Inflammatory macrophage treated with lipopolysaccharide for 4 hours (primary cell): ENCODE measurements at places on chromosomes 11 and 22.

- no peak for DNase-seq
Observed at GRCh38 chr22:50189184-50189848, 3.6 kb downstream of the TRABD start.

DNA sequence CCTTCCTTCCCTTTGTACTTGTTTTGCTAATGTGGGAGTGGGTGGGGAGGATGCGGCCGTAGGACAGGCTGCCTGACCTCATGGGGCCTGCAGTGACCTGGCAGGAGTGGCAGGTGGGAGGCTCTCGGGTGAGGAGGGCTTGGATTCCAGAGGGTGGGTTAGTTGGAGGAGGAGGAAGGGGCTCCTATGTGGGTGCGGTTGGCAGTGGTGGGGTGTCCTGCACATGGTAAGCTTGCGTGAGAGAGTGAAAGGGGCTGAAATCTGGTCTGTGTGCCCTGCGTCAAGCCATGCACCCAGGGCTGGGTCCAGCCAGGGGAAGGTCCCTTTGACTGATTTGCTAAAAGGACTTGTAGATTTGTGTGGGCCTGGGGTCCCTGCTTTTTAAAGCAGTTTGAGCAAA, 90.7 kb upstream of the OR4B1 start:
- DNase-seq = no peak

GRCh38 chr11:114088216-114088615, 28.7 kb downstream of the ZBTB16 start:
- no peak for DNase-seq

- DNase-seq = no peak
Observed at GRCh38 chr11:123360267-123360936, 69.7 kb upstream of the GRAMD1B start.

DNA sequence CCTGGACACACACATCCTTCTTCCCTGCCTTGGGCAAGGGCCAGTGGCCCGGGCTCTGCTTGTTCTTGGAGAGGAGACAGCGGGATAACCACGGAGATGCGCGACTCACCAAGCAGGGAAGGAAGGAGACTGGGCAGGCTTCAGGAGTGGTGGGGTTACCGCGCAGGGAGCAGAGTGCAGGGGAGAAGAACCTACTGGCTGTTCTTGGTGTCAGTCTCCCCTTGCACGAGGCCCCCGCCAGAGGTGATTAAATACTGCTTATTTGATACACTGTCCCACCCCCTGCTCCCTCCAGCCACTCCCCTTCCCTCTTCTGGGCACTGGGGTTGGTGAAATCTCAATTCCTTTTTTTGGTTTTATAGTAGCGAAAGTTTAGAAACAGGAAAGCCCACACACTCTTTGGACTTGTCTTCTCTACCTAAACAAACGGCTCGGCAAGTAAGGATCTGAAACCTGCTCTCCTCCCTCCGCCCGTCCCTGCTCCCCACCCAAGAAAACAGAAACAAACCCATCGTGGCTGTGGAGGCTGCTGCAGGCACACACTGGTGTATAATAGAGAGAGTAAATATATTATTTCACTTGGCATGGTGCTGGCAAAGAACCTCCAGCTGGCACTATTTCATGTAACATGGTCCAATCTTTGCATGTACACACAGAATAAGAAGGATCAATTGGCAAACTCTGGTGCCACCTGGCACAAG, 10.8 kb downstream of the LARGE2 start:
- DNase-seq = peak; percentile 79

GRCh38 chr11:122232985-122233384, 117.0 kb upstream of the BLID start:
- DNase-seq = no peak

DNA sequence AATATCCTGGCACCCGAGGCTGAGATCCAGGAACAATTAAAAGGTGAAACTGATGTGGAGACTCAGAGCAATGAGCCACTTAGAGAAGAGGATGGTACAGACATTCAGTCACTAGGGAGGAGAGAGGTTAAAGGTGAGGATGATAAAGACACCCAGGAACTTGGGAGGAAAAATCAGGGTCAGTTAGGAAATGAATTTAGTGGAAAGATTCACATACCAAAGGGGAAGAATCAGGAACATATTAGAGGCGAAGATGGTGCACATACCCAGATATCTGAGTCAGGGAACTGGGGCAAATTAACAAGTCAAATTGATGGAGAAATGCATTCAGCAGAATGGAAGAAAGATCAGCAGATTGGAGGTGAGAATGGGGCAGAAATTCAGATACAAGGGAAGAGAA, 4.1 kb upstream of the MEI1 start:
- DNase-seq = no peak
